ENCODE measurements at places on chromosomes 1 and 21. TPM values are rescaled to one million over a fixed set of nuclear protein-coding genes. Genes with fewer than 3 reads are reported as not detected.

Gene RIPK4
- 15.8 TPM for polyA plus RNA-seq

Gene SLC45A3
- polyA plus RNA-seq, result 8.2 TPM

Gene C1orf141
- polyA plus RNA-seq, result 0.23 TPM

- no peak for DNase-seq
Observed at GRCh38 chr1:68600049-68600661, 103.3 kb upstream of the DEPDC1 start.

DNA sequence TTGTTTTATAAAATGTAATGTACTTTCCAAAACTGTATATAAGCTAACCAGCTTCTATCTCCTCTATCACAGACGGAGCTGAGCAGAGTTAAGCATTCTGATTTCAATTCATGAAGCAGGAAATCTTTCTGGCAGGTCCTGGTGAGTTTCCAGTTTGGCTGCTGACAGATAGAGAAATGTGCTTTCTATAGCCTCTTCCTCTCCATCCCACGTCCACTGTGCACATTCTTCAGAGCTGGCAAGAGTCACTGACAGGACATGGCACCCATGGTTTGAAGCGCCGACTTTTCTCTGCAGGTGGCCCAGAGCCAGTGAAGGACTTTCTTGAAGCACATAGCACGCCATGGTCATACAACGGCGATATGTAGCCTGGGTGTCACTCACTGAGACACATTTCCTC lies 52.3 kb upstream of the POU2F1 start:
- DNase-seq, result no peak

- no peak for DNase-seq
Observed at GRCh38 chr1:245260110-245260882, 105.5 kb downstream of the KIF26B start.

- no peak for DNase-seq
Observed at GRCh38 chr1:162023547-162024501, at the start of gene OLFML2B. Gene OLFML2B, minus strand, starts transcription at chr1:162023869. Its CDS starts 439 bp downstream, at chr1:162023430.

- DNase-seq, result no peak
Observed at GRCh38 chr1:64961923-64962322, 4.4 kb downstream of the JAK1 start.

DNA sequence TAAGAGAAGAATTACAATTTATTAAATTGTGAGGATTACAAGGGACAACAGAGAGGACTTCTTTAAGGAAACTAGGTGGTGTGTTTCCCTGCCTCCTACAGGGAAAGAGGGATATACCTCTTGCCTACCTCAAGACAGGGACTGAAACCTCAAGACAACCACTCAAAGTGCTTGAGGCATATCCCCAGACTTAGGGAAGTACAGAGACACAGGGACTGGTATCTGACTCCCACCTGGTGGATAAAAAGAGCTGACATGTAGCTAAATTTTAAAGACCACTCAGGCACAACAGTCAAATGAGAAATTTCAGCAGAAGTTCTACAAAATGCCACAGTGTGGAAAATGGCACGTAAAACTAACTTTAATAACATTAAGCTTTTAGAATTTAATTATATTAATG lies 21.3 kb downstream of the DENND2C start:
- no peak for DNase-seq

GRCh38 chr1:209057901-209058300 lies 525.6 kb upstream of the CAMK1G start:
- no peak for DNase-seq

GRCh38 chr21:34022627-34023335 lies 50.6 kb upstream of the MRPS6 start:
- no peak for DNase-seq

- no peak for DNase-seq
Observed at GRCh38 chr1:15525050-15526020, 1.3 kb upstream of the DNAJC16 start.

- no peak for DNase-seq
Observed at GRCh38 chr1:162687870-162688269, 55.6 kb downstream of the DDR2 start.
